ENCODE measurements at places on chromosomes 2 and 18.

GRCh38 chr18:22470248-22471235 lies 52.8 kb upstream of the CTAGE1 start:
- DNase-seq: no peak

DNA sequence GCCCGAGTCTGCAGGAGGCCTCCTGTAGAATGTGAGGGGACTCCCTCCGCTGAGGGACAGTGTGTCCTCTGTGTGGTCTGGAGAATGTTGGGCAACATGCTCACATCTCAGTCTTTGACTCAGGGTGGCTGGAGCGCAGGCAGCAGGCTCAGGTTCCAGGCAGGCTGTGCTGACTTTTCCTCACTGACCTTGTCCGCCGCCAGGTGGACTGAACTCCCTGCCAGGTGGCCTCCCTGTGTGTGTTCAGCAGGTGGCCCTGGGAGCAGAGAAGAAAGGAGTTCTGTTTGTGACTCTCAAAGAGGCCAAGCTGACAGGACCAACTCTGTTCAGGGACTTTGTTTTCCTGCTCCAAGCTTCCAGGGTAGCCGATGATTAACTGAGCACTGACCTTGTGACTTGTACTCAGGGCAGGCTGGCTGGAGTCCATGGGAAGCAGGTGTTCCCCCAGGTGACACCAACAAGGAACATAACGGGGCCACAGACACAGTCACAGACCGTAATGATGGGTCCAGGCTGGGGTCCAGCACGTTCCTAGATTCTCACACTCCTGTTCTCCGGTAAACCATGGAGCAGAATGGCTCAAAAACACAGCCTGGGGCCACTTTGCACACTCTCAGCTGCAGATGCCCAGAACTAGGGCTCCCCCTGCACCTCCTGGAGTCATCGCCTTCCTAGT lies 439.8 kb downstream of the RNF144A start:
- no peak for DNase-seq

DNA sequence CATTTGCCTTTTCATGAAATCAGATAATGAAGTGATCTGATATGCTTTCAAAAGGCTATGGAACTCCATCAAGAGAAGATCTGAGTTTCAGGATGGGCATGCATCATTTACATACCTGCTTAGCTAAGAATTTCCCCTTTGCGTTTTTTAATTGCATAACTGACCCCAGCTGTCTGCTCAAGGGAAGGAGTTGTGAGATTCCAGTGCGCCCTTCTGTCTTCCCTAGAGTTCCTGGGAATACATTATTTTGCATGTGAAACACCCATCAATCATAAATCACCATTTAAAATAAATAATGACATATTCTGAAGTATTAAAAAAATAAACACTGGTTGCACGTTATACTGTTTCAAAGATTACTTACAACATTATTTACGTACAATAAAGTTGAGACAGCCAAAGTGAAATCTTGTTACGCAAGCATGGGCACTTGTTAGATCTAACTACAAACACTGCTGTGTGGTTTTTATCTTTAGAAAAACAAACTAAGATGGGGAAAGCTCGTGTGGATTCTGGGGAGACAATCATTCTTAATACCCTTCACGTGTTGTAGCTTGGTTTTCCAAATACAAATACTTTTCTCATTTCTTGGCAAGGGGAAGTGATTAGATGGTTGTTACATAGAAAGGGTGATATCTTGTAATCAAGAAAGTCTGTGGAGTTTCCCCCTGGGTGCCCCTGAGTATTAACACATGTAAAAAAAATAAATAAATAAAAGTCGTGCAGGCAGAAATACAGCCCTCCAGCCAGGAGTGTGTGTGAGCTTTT lies 125.7 kb upstream of the LMAN1 start:
- DNase-seq: no peak

- no peak for DNase-seq
Observed at GRCh38 chr2:97965116-97965515, 30.6 kb downstream of the TMEM131 start.

GRCh38 chr2:10341193-10341592 lies 38.5 kb downstream of the HPCAL1 start:
- DNase-seq: no peak

DNA sequence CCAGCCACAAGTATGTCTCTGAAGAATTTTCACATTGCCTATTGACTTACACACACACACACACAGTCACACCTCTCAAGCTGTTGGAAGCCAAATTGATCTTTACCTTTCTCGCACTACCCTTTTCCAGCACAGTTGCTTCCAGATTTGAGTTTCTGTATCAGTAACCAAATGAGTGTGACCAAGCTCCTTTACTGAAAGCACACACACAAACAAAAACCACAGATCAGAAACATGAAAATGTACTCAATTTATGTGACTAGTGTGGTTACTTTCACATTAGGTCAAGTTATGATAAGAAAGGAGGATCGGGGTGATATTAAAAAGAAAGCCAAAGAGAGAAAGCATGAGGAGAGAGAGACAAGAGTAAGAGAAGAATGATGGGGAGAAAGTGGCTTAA lies 993.9 kb upstream of the POU3F3 start:
- no peak for DNase-seq

GRCh38 chr2:152078023-152078422 lies 20.8 kb downstream of the CACNB4 start:
- no peak for DNase-seq

DNA sequence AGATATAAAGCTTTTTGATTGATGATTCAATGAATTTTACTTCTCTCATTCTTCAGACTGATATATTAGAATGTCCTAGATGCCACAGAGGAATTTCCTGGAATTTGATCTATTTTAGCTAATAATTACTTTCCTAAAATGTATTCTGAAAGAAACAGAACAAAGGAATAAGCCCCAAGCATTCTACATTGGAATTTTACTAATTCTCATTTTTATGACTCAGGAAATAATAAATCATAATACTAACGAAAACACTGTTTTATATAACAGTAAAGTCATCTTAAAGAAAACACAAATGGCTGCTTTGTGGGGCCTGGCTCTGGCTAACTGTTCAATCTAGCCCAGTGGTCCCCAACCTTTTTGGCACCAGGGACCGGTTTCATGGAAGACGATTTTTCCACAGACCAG lies 68.6 kb upstream of the LPIN2 start:
- DNase-seq: no peak

GRCh38 chr2:159735648-159736047 lies 23.3 kb downstream of the MARCHF7 start:
- no peak for DNase-seq

GRCh38 chr2:97935719-97936161 lies 60.0 kb downstream of the TMEM131 start:
- no peak for DNase-seq

DNA sequence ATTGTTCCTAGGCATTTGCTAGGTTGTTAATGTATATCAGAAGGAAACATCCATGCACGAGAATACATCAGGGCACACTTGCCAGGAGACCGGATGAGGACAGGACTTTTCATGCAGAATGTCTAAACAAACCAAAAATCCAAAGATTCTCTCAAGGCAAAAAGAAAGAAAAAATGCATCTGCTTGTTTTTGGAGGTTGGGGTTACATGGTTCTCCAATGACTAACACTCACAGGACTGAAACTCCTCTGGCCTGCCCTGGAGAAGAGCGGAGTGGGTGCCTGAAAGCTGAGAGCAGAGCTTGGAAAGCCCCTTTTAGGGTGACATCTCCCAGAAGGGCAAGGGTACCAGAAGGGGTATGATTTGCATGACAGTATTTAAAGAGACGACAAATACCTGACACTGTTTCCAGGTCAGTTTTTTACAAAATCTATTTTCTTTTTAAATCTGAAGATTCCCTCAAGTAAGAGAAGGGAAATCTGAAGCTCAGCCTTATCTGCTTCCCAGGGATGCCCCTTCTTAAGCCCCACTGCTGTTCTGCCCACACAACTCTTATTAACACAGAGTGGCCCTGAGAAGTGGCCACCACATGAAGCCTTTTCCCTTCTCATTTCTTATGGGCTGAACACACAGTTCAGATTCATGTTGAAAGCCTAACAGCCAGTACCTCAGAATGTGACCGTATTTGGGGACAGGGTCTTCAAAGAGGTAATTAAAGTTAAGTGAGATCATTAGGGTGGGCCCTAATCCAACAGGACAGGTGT lies 216.4 kb downstream of the STK39 start:
- no peak for DNase-seq

- DNase-seq: no peak
Observed at GRCh38 chr2:11750917-11751316, 4.5 kb downstream of the LPIN1 start.

DNA sequence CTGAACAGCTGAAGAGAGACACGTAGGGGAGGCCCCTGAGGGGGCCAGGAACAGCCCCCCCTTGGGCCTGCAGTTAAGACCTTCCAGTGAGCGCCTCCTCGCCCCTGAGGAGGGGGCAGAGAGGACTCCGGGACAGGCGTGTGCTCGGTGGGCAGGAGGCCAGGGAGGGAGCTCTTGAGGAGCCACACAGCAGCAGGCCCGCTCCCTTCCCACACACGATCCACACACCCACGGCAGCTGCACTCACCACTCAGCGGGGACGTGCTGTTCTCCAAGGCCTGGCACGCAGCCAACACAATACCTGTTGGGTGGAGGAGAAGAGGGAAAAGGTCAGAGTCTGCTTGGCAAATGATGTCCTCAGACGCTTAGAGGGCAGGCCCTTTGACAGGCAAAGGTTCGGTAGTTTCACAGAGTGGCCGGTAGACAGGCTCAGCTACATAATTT lies 39.0 kb downstream of the TGFA start:
- no peak for DNase-seq

DNA sequence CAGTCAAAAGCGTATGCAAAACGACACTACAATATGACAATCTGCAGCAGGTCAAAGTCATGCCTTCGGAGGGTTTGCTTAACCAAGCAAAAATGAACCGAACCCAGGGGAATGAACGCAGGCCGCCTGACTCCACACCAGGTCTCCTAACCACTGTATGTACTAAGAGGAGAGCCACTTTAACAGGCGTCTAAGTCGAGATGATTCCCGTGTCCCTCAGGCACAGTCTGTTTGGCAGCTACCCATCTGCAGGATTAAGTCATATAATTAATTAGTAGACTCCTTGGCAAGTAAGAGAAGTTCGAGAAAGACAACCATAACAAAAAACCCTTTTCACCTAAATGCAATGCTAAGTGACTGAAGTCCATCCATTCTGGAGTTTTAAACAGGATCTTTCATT lies 15.2 kb downstream of the CYB5A start:
- no peak for DNase-seq

DNA sequence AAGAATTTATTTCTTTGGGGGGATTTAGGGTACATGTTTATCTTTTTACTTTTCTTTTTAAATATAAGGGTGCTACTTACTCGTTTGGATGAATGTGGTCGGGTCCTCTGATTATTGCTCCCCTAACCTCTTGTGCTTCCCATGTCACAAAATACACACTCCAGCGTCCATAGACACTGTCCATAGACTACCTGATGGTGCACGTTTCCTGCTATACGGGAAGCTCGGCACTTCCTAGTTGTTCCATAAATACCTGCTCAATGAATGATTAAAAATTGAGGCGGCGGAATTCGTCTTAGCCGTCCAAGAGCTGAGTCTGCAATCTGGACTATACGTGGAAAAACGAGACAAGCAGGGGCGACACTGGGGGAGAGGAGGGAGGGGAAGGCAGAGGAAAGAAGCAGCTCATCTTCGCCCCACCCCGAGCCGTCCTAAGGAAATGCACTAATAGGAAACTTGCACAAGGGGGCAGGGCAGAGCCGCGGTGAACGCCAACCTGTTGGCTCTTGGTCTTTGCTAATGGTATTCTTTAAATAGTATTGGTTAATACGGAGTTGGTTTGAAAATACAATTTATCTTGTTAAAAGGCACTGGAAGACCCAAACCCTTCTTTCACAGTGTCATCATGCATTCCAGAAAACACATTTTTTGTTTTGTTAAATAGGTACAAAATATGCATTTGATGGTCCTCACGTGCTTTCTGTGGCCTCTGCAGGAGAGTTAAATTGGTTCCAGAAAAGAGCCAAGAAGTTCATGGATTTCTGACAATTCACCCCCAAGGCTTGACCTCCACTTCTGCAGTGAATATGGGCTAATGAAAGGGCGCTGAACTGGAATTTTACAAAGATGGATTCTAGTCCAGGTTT lies 73.0 kb upstream of the KCTD1 start:
- DNase-seq: no peak

- no peak for DNase-seq
Observed at GRCh38 chr18:12625241-12625640, 32.7 kb downstream of the SPIRE1 start.

GRCh38 chr2:190882411-190882766 lies 1.8 kb downstream of the GLS start:
- no peak for DNase-seq

GRCh38 chr18:67117804-67118203 lies 398.7 kb downstream of the DSEL start:
- no peak for DNase-seq

- no peak for DNase-seq
Observed at GRCh38 chr2:224163566-224164307, 124.7 kb upstream of the SERPINE2 start.

- no peak for DNase-seq
Observed at GRCh38 chr2:161030260-161031063, 129.8 kb upstream of the TANK start.

GRCh38 chr2:19973466-19973865 lies 16.4 kb downstream of the WDR35 start:
- DNase-seq: no peak

- DNase-seq: no peak
Observed at GRCh38 chr2:113240150-113240914, 38.4 kb downstream of the PAX8 start.

GRCh38 chr18:68721681-68722583 lies 7.0 kb upstream of the TMX3 start:
- no peak for DNase-seq

DNA sequence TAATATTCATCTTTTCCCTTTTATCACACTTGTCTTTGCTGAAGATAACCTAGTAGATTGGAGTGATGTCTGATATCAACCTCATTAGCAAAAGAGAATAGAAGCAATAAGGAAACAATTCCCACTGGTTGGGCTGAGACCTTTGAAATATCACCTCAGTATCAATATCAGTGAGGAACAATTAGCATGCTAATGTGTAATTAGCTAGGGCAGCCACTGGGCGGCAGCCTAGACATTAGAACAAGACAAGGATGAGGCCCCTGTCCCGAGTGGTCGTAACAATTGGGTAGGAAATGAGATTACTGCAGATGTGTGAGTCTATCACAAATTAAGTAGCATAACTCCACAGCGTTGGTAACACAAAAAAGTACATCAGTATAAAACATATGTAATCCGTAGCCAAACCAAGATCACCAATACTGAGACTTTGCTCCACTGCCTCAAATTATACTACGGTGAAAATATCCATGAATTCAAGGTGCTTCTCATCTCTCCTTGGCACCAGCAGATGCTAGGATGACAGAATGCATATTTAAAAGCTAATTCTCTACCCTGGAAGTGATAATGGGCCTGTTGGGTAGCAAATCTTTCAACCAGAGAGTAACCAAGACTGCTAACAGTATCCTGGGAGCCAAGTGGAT lies 99.1 kb downstream of the ALPK2 start:
- DNase-seq: peak; percentile 25

GRCh38 chr18:12442946-12443345 lies 35.2 kb downstream of the PRELID3A start:
- DNase-seq: no peak

DNA sequence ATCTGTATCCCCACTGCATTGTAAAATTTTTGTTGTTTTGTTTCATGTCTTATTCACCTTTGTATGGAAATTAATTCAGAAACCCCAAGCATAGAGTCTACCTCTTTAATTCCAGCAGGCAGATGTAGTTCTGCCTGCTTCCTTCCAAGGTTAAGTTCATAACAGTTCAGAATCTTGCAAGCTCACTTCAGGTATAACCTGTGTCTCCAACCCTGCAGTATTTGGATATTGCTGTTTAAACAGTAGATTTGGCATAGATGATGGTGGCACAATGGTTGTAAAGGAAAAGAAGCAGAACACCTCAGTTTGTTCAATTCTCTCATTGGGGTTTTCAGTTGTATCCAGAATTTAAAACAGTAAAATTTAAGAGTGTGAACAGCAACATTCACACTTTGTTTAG lies 21.2 kb downstream of the SULT1C2 start:
- DNase-seq: no peak

Measured in stimulated activated CD4-positive, alpha-beta T cell treated with anti-CD3 and anti-CD28 coated beads, Interleukin-15, amount 100 ng/mL, for 1 hour (primary cell).